ENCODE measurements at places on chromosomes 2 and 18.

DNA sequence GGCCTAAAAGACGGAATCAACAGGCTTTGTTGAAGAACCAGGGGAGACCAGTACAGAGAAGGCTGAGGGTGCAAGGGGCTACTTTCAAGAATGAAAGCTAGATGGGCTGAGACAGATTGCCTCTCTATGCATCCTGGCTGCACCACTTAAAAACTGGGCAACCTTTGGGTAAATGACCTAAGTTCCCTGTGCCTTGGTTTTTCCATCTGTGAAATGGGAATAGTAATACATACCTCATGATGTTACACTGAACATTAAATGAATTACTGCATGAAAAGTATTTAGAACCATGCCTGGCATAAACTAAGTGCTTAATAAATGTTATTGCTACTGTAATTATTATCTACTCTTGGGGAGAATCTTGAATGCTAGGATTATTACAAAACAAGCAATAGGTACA lies 106.5 kb downstream of the PRKCE start:
- no peak for DNase-seq

DNA sequence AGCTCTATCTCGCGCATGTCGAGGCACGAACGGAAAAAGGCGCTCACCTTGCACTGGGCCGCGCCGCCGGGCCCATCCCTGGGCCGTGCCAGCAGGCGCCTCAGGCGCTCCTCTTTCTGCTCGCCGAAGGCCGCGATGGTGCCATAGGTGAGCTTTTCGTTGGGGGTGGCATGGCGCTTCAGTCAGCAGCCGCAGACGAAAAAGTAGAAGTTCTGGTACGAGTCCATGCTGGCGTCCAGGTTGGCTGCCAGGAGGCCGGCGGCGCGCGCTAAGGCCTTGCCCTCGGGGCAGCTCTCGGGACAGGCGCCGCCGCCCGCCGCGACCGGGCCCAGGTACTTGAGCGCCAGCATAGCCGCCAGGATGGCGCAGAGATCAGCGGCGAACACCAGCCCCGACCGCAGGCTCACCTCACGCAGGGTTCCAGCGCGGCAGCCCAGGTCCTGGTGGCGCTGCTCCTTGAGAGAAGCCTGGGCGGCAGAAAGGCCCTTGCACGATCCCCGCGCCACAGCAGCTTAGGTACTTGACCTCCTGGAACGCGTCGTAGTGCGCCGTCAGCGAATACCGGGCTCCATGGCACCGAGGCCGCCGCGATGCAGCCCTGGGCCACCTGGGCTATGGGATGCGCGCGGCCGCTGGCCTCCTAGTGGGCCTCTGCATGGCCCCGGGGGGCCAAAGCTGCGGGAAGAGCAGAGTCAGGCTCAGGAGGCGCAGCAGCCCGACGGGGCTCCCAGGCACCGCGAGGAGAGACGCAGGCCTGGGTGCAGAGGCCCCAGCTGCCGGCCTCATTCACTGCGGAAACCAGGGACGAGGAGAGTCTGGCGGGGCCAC lies 12.8 kb downstream of the ALPG start:
- no peak for DNase-seq

- DNase-seq: no peak
Measured at GRCh38 chr18:2304378-2305175, 266.7 kb downstream of the METTL4 start.

DNA sequence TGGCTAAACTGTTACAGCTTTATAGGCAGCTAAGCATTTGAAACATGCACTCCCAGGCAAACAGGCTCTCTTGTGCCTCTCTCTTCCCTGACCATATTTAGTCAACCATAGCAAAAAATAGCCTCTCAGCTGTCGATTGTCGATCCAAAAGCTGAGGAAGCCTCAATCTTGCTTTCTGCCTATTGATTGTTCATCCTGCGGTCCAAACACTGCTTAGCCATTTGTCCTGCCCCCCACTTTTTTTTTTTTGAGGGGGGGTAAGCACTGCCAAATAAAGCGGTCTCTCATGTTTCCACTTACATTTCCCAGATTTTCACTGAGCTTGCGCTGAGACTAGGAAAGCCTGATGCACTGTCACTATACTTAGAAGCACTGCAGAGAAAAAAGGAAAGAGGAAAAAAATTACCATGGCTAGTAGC lies 90.8 kb downstream of the MIB1 start:
- DNase-seq: no peak

- no peak for DNase-seq
Measured at GRCh38 chr2:75949385-75950030, 238.8 kb upstream of the GCFC2 start.

DNA sequence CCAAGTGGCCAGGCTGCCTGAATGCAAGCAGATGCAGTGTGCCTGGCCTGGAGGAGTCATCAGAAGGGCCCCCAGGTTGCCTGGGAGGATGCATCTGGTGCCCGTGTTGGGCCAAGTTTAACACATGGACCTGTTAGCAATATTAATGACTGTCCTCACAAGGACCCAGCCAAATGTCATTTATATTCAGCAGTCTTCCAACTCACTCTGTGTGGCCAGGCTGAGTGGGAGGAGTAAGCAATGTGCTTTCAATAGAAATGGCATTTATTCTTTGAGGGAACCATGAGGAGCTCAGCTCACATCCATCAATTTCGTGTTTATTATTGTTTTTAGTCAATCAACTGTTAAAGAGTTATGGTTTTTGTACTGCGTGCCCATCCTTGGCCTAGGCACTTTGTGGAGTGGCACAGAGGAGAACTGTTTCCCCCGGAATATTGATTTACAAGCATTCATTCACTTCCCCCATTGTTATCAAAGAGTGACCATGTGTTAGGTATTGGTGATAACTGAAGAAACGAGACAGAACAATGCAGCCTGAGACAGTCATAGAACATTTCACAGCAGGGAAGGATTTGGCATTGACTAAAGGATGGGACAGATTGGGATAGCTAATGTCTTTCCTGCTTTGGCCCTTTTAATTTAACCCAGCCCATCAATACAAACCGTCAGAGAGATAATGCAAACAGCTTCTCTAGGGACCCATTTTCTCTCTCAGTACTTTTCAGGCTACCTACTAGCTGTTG lies 725.2 kb downstream of the TSN start:
- DNase-seq: no peak

Data from foreskin melanocyte (primary cell).